ENCODE measurements at places on chromosomes 2 and 18.

GRCh38 chr18:74050807-74051206 is 96.8 kb downstream of the FBXO15 start:
- DNase-seq, result no peak

DNA sequence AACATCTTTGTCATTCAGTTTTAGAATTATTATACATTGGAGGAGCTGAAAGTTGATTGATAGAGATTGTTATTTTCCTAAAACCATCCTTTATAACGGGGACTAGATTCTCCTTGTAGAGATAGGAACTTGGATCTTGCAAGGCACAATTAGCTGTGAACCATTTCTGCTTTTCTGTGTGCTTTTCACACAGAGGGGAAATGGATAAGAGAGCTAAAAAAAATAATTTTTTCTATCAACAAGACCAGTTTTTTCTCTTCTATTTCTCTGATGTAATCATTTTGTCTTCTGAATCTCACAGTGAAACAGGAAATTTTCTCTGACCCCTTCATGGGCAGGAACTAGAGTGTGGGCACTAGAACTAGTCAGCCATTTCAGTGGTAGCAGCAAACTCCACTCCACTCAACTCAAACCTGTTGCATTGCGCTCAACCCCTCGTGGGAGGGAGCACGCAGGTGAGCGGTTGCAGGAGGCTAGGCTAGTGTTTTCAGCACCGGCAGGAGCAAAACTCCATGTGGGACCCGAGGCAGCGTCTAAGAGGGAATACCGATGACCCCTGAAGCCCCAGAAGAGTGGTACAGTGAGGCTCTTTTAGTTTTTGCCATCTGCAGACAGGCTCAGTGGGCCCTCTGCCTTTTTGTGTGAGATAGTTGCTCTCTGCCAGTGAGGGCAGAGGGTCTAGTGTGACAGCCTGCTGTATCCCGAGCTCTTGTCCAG is 24.0 kb upstream of the SLC39A10 start:
- no peak for DNase-seq

- no peak for DNase-seq
These were observed 278.1 kb downstream of the CYRIA start for GRCh38 chr2:16387461-16387984.

GRCh38 chr2:207546822-207547221 is 17.1 kb downstream of the CREB1 start:
- no peak for DNase-seq

DNA sequence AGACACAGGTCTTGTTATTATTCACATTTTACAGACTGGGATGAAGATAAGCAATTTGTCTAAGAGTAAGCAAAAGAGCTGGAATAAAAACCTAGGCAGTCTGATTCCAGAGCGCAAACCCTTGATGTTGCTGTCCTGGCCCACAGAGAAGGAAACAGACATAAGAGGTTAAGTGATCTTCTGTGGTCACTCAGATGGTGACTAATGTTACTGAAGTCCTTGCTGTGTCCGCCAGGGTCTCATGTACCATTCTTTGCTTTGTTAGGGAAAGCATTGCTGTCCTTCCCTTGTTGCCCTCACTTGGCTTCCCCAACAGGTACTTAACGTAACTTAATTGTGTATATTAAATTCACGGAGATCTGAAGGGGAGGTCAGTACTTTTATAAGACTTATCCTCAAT is 14.9 kb upstream of the FAP start:
- no peak for DNase-seq

GRCh38 chr18:72056171-72056570 is 488.0 kb downstream of the CBLN2 start:
- no peak for DNase-seq

DNA sequence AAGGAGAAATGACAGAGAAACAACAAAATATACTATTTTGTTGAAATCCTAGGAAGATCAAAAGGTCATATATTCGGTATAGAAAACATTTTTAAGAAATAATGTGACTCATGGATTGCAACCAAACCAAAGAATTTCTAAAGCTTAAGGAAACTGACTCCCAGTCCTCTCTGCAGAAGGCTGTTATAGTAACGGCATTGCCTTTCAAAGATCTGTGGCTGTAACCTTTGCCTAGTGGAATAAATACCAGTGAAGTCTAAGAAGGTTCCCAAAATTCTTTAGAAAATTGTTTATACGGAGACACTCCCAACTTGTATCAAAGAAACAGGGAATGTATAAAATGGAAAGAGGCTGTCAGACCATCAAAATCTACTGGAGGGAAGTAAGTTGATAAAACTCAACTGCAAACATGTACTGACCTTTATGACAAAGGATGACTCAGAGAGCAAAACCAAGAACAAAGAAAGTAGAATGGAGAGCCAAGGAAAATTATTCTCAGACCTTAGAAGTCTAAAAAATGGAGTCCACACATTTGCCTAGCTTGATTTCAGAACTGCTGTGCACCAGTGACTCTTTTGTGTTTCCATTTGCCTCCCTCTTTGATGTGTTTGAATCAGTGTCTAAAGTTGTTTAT is 48.6 kb upstream of the FSIP2 start:
- DNase-seq, result no peak

DNA sequence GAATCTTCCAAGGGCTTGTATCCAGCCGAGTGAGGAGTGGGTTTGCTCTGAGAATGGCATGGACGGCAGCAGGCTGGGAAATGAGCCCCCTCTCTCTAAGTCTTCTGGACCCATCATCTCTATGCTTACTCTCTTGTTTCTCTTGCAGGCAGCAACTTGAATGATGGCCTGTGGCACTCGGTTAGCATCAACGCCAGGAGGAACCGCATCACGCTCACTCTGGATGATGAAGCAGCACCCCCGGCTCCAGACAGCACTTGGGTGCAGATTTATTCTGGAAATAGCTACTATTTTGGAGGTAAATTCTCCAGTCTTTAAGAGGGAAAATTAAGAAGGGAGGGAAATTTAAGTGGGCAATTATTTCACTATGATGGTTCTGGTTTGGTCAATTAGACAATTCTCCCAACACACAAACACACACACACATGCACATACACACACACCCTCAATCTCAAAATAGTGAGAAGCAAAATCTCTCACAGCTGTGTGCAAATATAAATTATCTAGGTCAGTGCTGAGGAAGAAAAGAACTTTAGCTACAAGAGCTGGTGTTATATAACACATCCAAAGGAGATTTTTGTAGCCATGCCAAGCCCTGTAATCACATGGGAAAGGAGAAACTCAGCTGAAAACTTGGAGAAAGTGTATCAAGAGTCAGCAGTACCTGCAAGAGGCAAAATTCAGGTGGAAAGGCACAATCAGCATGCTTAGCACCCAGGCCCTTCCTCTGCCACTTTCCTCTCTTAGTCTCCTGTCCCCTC is 499.2 kb downstream of the CNTNAP5 start:
- DNase-seq, result no peak

GRCh38 chr2:15968280-15969178 is 28.2 kb downstream of the MYCN start:
- no peak for DNase-seq

DNA sequence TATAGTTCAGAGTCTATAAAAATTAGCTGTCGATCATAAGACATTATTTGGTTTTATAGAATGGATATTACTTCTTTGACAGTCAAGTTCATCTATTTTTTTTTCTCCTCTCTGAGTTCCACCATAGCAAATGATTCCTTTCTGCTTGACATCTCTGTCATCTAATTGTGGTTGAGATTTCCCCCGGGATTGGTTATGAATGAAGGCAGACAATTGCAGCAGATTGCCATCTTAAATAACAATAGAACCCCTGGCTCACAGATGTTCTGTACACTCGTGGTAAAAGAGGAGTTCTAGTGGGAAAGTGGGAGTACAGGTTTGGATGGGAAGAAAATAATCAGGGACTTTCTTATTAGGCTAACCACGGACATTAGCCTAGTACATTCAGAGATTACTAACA is 292.1 kb upstream of the NRXN1 start:
- DNase-seq, result no peak

GRCh38 chr2:4553241-4553640 is 849.9 kb downstream of the DCDC2C start:
- DNase-seq, result no peak

- DNase-seq, result no peak
These were observed 249.7 kb downstream of the SP3 start for GRCh38 chr2:173715441-173715840.

DNA sequence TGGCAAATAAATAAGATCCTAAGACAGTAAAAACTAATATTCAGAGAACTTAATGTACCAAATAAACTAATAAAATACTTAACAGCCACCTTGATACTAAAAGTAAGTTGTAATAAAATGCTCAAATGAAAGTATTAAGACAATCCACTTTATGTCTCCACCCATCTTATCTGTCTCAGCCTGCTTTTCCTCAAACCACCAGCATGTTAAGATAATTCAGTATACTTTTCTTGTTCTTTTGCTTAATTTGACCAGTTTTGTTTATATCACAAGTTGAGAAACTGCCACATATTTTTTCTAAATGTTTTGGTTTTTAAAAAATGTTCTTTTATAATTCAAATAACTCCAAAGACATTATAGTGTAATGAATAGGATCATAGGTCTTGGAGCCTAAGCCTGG is 142.0 kb downstream of the MBD5 start:
- DNase-seq, result no peak

- no peak for DNase-seq
These were observed 15.5 kb upstream of the PRKCE start for GRCh38 chr2:45636008-45636407.

DNA sequence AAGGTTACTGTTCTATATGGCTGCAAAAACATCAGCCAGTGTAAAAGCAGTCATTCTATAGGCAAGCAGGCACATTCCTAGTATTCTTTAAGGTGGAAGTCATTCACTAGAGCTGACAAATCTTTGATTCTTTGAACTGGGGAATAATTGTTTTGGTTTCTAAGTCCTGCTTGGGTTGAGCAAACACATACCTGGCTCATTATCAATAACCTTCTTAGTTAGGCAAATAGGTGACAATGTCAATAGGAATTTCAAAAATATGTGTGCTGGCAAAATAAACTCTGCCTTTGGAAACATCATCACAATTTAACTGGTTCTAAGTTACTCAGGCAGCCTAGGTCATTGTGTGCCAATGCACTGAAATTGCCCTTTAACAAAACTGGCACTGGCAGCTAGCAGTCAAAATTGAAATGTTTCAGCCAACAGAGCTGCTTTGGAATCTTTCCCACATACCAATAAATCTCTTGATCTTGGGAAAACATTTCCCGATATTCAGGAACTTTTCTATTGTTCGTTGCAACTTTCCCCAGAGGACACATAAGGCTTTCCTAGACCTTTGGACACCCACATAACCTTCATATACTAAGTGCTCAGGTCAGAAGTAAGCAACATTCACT is 402.0 kb upstream of the MMADHC start:
- no peak for DNase-seq

GRCh38 chr2:237935740-237936452 is 30.9 kb upstream of the UBE2F start:
- no peak for DNase-seq

GRCh38 chr2:25590921-25591505 is 82.4 kb downstream of the DTNB start:
- peak; percentile 24 for DNase-seq

DNA sequence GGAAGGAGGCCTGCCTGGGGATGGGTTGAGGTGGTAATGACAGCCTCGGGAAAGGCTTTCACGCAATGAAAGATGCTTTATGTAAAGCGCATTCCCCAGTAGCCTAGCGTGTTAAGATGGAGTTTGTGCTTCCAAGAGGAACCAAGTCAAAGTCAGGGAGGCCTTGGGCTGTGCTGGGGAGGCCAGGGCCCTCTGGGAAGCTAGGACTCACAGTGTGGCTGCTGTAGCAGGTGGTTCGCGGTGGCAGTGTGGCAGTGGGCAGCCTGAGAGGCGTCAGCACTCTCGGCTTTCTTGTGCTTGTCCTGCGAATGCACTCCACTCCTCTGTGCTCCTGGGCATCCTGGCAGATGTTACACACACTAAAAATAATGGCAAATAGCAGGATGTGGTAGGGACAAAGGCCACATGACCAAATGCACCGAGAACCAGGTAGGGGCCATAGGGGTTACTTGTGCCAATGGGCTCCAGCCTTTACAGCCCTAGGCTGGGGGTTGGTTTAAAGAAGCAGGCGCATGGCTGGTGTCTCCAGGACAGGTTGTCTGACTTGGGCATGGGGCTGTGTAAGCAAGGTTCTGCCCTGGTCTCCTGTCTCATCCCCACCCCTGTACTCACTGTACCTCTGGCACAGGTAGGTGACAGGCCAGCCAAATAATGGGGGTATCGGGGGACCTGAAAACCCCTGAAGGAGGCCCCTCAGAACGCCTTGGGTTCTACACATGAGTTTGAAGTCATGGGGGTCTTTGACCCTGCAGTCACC is 154.4 kb upstream of the TWIST2 start:
- DNase-seq, result no peak

DNA sequence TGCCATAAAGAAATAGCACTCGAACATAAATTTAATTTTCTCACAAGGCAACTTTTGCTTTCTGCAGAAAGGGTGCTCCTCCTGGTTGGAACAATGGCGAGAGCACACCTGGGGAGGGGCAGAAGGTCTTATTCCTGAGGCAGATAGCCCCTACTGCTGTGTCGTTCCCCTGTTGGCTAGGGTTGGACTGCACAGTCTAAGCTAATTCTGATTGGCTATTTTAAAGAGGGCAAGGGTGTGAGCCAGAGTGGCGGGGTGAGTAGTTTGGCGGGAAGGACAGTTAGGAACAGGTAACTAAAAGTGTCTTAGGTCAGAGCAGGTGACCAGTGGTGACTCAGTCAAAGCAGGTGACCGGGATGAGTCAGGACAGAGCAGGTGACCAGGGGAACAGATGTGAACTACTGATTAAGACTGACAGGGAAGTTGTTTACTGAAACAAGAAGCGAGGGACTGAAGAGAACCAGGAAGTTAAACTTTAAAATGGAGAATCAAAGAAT is 49.7 kb upstream of the AGAP1 start:
- DNase-seq, result no peak

DNA sequence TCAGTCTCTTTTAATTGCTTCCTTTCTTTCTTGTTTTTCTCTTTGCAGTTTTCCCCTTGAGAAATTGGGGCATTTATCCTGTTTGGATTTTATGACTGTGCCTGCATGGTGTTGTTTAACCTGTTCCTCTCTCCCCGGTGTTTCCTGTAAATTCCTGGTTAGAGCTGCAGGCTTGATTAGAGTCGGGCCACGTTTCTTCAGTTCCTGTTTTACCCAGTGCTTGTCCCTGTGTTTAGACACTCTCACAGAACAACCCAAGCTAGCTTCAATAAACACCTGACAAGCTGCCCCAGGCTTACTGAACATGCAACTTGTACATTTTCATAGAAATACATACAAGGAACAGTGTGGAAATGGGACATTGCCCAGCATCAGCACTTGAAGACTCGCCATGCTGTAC is 53.9 kb downstream of the NGEF start:
- no peak for DNase-seq

GRCh38 chr2:152411154-152411553 is 76.2 kb downstream of the FMNL2 start:
- no peak for DNase-seq

- no peak for DNase-seq
These were observed 140.1 kb downstream of the NR4A2 start for GRCh38 chr2:156192468-156192867.

GRCh38 chr2:144225076-144225475 is 294.8 kb downstream of the ZEB2 start:
- DNase-seq, result no peak

DNA sequence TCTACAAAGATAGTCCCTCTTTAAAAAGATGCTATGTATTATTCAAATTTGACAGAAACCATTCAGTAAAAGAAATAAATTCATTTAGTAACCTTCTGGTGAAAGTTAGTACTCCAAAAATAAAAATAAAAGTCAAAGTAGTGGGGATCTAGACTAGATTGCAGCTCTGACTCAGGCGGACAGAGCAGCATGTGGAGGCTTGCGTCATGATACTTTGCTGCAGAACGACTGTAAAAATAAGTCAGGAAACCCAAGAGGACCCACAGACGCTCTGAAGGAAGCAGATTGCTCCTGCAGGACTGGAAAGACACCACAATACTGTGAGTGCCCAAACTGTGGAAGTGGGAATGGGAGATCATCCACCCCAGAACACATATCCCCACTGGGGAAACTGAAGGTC is 301.9 kb downstream of the RIT2 start:
- no peak for DNase-seq
